PC-3 (cell line): ENCODE measurements at places on chromosomes 7 and 10. TPM values are rescaled to one million over a fixed set of nuclear protein-coding genes. Genes with fewer than 3 reads are reported as not detected.

DNA sequence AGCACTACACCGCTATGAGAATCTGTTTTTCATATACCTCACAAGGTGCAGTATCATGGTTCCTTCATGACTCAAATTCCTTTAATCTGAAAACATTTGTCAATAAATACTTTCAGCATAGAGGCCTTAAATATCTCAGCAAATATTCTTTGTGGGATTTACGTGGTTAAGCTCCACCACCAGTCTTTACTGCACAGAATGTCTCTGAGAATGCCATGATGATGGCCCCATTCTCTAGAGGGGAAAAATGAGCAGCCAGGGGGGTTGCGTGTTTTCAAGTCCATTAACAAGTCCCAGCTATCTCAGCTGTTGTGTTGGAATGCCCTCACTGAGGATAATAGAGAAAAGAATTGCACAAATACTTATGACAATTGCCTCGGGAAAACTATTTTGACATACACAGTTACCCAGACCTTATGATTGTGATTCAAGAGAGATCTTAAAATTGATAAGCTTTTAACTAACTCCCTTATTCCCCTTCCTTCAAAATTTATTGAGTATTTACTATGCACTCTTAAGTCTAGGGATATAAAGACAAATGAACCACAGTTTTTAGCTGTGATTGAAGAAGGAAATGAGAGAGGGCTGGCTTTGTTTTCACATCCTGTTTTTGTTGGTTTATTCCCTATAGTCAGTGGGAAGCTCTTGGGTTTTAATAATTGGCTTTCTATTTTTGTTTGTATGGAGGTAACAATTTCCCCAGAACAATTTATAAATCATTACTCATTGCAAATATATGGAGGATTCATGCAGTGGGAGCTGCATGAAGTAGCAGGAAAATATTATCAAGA, 176.5 kb upstream of the VWC2 start:
- no peak for DNase-seq

GRCh38 chr10:132832186-132832969, 46.4 kb upstream of the NKX6-2 start:
- DNase-seq: no peak

GRCh38 chr7:21281193-21281592, 146.7 kb upstream of the SP4 start:
- no peak for DNase-seq

DNA sequence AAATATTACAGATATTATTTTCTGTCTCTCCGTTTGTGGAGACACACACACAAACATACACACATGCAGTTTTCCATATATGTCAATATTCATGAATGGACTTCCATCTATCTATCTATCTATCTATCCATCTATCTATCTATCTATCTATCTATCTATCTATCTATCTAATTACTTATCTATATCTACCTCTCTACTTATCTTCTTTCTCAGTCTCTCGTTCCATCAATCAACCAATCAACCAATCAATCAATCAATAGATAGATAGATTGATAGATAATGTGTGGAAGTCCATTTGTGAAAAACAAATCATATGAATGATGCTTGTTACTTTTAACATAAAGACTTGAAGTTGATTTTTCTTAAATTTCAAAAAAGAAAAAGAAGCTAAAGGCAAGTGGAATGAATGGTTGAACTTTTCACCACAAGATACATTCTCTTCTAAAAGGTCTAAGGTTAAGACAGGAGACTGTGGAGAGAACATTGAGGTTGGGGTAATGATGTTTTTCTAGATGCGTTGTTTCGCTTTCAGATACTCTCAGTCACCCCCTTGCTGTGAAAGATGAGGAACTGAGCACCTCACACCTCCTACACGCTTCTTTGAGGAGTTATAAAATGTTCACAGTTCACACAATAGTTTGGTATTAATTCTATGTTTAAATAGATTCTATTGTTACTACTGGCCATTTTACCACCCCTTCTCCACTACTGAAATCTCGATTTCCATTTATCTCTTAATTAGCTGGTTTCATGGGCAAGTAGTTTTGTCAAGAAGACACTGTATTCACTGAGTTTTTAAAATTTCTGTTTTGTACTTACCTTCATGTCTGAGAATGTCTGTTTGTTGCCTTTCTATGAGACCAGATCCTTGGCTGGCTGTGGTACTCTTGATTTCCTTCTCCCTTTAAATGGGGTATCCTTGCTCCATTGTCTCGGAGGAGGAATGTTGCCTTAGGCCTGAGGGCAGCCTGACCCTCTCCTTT, 114.1 kb downstream of the EMX2 start:
- DNase-seq: no peak

GRCh38 chr10:80966326-80966986, 428.8 kb downstream of the SH2D4B start:
- DNase-seq: no peak

- no peak for DNase-seq
Measured at GRCh38 chr7:112286250-112287086, 80.0 kb downstream of the ZNF277 start.

DNA sequence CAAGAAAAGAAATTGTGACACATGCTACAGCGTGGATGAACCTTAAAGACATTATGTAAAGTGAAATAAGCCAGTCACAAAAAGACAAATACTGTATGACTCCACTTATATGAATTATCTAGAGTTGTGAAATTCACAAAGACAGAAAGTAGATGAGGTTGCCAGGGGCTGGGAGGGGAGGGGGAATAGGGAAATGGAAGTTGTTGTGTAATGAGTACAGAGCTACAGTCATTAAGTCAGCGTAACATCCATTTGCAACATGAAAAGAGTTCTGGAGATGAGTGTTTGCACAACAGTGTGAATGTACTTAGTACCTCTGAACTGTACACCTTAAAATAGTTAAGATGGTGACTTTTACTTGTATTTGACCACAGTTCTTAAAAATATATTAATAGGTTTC, 112.1 kb upstream of the CDK1 start:
- peak; percentile 38 for DNase-seq

DNA sequence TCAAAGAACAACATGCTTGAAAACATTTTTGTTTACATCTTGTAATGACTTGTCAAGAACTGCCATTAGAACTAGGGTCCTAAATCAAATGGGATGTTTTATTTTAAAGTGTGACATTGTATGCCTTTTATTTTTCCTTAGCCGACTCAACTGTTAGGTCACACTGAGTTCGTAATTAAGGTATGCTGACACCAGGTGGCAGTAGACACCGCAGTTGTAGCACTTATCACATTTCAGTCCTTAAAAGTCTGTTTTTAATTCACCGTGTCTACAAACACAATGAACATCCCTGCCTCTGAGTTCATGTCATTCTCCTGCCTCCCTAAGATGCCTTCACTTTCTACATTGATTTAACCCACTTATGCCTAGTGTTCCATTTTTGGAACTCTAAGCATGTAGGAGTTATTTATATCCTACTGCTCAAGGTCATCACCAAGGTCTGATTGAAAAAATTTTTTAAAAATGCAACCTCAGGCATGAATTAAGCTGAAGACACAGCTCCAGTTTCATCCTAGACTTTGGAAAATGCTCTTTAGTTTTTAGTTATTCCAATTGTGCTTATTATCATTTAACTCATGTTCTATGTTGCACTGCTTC, 186.1 kb downstream of the BMPER start:
- peak; percentile 63 for DNase-seq

DNA sequence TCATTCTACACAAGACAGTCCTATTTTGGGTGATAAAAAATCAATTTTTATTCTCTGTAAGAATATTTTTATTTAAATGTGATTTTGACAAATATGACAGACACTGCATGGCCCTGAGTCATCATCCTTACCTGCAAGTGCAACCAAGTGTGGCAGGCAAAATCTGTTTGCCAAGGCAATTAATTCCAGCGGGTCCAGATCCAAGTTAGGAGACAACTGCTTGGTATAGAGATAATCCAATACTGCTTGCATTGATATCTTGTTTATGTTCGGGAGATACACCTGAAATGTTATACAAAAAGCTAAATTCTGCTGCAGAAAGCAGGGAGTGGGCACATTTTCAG, 66.2 kb downstream of the RHOBTB1 start:
- peak; percentile 77 for DNase-seq

CCL26 gene
- total RNA-seq: 7.1 and 8.2 TPM in 2 replicates

BTBD16 gene
- total RNA-seq: not detected in 2 replicates

GIMAP5 gene
- not detected in 2 replicates for total RNA-seq

COL17A1 gene
- total RNA-seq: 1.2 and 1.6 TPM in 2 replicates

GPR26 gene
- total RNA-seq: not detected in 2 replicates

IL15RA gene
- 4.4 and 5.9 TPM in 2 replicates for total RNA-seq

GIMAP8 gene
- total RNA-seq: not detected in 2 replicates
